ENCODE measurements at places on chromosomes 6 and 20. TPM values are rescaled to one million over a fixed set of nuclear protein-coding genes. Genes with fewer than 3 reads are reported as not detected.

The FAM184A gene
- total RNA-seq: 0.50 TPM

The LY6G6F gene
- total RNA-seq: not detected

The GSTA3 gene
- not detected for total RNA-seq

The ADTRP gene
- not detected for total RNA-seq

GRCh38 chr20:46013829-46014516 lies 5.3 kb downstream of the MMP9 start:
- DNase-seq: no peak
- peak overlapping the region; percentile 38 for H3K4me3 ChIP-seq
- no peak overlapping the region for H3K27ac ChIP-seq
- peaks cover 50% of the 10 kb centered on the region for H3K27me3 ChIP-seq
- H3K36me3 ChIP-seq: no peaks in the 10 kb centered on the region

GRCh38 chr6:110878751-110879522 lies 4.4 kb downstream of the AMD1 start:
- no peaks in the 10 kb centered on the region for H3K27me3 ChIP-seq
- no peaks in the 10 kb centered on the region for H3K36me3 ChIP-seq
- peaks cover 68% of the 10 kb centered on the region for H3K4me1 ChIP-seq
- H3K4me3 ChIP-seq: peak overlapping the region; percentile 60
- no peak for DNase-seq
- peak overlapping the region; percentile 90 for H3K27ac ChIP-seq

- H3K27ac ChIP-seq: no peak overlapping the region
- no peaks in the 10 kb centered on the region for H3K4me1 ChIP-seq
- H3K36me3 ChIP-seq: no peaks in the 10 kb centered on the region
- no peak overlapping the region for H3K4me3 ChIP-seq
These were observed 22.5 kb downstream of the KIAA0408 start for GRCh38 chr6:127436578-127437110.

DNA sequence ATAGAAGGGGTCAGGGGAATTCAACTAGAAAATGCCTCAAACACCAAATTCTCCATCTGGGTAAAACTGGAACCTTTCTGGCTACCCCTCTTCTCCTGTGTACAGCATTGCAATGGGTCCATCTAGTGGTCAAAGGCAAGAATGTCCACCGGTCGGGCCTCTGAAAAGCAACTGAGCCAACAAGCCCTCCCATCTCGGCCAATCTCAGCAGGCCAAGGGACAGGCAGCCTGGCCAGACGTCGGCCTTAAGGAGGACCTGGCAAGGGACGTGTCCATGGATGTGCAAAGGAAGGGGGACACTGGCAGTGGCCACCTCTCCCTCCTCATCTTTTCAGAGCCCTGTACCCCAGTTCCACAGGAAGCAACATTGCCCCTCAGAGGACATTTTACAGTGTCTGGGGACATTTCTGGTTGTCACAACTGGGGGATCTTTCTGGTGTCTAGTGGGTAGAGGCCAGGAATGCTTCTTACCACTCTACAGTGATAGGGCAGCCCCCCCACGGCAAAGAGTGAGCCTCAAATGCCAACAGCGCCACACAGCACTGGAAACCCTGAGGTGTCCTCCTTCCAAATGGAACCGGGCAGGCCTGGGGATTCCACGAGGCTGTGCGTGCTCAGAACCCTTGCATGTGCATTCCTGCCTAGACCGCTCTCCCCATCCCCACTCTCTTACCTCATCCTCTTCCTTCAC lies 99.8 kb upstream of the FOXA2 start:
- H3K27ac ChIP-seq: no peak overlapping the region
- no peak overlapping the region for H3K4me3 ChIP-seq
- H3K27me3 ChIP-seq: peaks cover 42% of the 10 kb centered on the region
- H3K36me3 ChIP-seq: no peaks in the 10 kb centered on the region

DNA sequence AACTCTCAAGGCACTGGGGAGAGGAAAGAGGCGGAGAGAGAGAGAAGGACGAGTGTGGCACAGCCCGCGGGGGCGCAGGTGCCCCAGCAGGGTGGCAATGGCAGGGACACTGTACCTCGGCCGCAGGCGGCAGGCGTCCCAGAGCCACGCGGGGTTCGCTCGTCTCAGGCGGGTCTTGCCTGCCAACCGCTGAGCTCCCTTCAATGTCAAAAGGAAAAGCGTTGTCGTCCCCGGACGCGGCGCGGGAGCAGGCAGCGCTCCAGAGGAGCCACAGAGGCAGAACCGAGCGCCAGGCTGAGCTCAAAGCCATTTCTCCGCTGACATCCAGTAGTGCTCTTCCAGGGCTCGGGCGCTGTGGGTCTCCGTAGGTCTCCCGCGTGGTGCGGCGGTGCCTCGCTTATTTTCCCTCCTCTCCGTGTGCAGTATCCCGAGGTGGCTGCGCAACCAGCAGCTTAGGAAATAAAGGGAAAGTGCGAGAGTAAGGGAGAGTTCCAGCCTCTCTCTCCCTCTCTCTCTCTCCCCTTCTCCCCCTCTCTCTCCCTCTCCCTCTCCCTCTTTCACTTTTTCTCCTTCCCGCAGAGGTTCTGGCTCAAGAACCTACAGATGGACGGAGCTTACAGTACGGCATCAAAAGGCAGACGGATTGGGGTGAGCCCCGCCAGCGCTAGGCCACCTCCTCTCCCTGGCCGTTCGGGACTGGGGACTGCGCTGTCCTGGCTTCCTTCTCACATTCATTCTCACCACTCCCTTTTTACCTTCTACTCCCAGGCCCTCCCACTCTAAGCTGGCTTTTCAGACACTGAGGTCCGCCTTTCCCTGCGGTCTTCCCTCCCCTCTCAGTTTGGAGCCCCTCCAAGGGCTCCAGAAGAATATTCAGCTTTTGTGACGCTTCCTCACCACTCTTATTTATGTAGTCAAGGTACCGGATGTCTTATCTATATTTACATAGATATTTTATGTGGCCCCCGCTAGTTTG lies at the start of gene LAMA4:
Gene LAMA4 (minus strand): TSS at position 727 of the 976 bp plus-strand sequence. CDS start 417 bp downstream, at position 310.
- peaks cover 51% of the 10 kb centered on the region for H3K4me1 ChIP-seq
- no peak for DNase-seq
- peak within 1 kb of the TSS; percentile 96 for H3K4me3 ChIP-seq
- H3K27me3 ChIP-seq: no peaks in the 10 kb centered on the region
- peak within 1 kb of the TSS; percentile 92 for H3K27ac ChIP-seq
- peaks cover 12% of the 10 kb centered on the region for H3K36me3 ChIP-seq

DNA sequence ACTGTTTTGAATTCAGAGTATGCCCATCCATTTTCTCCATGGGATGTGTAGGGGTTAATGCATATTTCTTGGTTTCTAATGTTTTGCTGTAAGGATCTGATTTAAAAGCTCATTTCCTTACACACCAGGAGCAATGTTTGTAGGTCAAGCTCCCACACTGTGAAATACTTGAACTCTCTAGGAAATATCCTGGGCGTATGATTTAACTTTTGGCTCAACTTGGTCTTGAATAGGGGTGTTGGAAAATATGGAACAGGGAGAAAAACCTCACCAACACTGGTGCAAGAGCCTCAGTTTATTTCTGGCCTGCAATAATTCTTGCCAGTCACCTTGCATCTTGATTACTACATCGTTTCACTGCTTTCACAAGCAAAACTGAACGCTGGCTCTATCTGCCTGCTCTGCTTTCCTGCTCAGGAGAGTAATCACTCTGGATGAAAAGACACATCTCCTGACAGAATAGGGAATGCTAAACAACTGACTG lies 25.1 kb upstream of the RFPL4B start:
- H3K36me3 ChIP-seq: no peaks in the 10 kb centered on the region
- no peak overlapping the region for H3K4me3 ChIP-seq
- H3K27ac ChIP-seq: peak overlapping the region; percentile 42
- H3K4me1 ChIP-seq: peaks cover 36% of the 10 kb centered on the region
- DNase-seq: no peak

DNA sequence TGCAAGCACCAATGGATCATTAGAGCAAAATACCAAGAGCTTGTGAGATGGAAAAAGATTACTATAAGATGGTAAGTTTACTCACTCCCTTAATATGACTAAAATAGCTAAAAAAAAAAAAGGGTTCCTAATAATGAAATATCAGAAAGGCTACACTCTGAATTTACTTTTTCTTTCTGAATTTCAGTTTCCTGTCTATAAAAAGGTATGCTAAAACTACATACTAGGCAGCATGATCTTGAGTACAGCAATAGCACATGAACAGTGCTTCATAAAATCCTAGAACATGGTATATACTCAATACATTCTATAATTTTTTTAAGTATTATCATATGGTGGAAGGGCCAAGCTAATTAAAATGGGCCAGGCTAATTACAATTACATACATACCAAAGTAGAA lies 24.0 kb upstream of the FAM135A start:
- no peak for DNase-seq
- H3K4me1 ChIP-seq: no peaks in the 10 kb centered on the region
- no peak overlapping the region for H3K27ac ChIP-seq
- H3K27me3 ChIP-seq: peaks cover 34% of the 10 kb centered on the region
- no peak overlapping the region for H3K4me3 ChIP-seq
- no peaks in the 10 kb centered on the region for H3K36me3 ChIP-seq

GRCh38 chr6:161058741-161059140 lies 67.2 kb downstream of the MAP3K4 start:
- no peak overlapping the region for H3K4me3 ChIP-seq
- no peaks in the 10 kb centered on the region for H3K27me3 ChIP-seq
- DNase-seq: no peak

DNA sequence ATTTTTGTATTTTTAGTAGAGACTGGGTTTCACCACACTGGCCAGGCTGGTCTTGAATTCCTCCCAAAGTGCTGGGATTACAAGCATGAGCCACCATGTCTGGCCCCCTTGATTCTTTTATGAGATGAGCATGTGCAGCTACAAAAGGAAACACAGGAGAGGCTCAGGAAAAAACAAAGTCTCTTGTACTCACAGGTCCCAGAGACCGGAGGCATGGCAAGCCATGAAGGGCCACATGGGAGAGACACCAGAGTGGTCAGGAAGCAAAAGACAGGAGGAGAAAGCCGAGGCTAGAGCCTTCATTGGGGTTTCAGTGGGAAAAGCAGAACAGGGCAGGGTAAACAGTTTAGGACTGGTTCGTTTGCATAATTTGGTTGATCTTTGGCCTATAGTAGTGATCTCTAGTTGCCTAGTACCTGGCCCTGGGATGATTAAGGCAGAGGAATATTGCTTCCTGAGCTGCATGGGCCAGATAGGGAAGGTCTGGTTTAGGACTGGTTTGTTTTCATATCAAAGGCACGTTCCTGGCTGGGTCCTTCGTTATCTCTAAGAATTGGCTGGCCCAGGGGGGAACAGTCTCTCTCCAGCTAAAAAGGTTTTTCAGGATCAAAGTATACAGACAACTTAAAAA lies 48.2 kb upstream of the PRND start:
- DNase-seq: peak; percentile 49
- no peak overlapping the region for H3K4me3 ChIP-seq
- H3K27ac ChIP-seq: no peak overlapping the region
- peaks cover 48% of the 10 kb centered on the region for H3K27me3 ChIP-seq
- no peaks in the 10 kb centered on the region for H3K36me3 ChIP-seq

DNA sequence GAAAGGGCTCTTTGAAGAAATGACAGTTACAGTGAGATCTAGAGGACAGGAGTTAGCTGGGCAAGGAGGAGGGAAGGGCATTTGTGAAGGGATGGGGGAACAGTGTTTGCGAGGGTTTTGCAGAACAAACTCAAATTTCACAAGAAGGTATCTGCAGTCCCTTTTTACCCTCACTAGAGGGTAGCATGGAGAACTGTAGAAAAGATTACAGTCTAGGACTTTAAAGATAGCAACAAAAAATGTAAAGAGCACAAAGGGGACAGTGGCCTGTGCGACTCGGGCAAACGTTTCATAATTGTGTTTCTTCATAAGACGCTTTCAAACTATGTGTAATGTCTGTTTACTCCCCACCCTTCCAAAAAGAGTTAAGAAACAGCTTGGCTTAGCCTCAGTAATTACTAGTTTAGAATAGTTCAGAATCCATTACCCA lies 21.2 kb upstream of the ASXL1 start:
- no peak overlapping the region for H3K4me3 ChIP-seq
- peaks cover 5% of the 10 kb centered on the region for H3K4me1 ChIP-seq
- DNase-seq: no peak
- peaks cover 14% of the 10 kb centered on the region for H3K36me3 ChIP-seq
- no peaks in the 10 kb centered on the region for H3K27me3 ChIP-seq
- H3K27ac ChIP-seq: no peak overlapping the region

GRCh38 chr6:5517796-5518195 lies 256.5 kb downstream of the FARS2 start:
- H3K27ac ChIP-seq: no peak overlapping the region
- no peaks in the 10 kb centered on the region for H3K4me1 ChIP-seq
- H3K36me3 ChIP-seq: no peaks in the 10 kb centered on the region
- no peak for DNase-seq
- no peaks in the 10 kb centered on the region for H3K27me3 ChIP-seq

DNA sequence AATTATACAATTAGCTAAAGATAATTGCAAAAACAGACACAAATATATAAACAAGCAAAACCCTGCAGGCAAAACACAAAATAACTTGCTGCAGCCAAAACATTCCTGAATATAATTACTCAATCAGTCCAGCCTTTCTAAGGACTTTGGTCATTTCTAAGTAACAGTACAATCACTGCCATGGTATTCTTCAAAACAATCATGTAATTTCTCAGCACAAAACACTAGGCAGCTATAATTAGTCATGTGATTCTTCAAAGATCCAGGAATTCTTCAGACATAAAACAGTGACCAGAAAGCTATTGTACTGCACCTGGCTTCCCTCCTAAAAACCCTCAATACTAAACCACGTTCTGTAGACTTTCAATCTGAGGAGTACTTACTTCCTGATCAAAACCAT lies 881.1 kb downstream of the EPHA7 start:
- DNase-seq: no peak
- no peak overlapping the region for H3K27ac ChIP-seq
- H3K36me3 ChIP-seq: no peaks in the 10 kb centered on the region
- no peak overlapping the region for H3K4me3 ChIP-seq
- peaks cover 11% of the 10 kb centered on the region for H3K4me1 ChIP-seq
- H3K27me3 ChIP-seq: no peaks in the 10 kb centered on the region

DNA sequence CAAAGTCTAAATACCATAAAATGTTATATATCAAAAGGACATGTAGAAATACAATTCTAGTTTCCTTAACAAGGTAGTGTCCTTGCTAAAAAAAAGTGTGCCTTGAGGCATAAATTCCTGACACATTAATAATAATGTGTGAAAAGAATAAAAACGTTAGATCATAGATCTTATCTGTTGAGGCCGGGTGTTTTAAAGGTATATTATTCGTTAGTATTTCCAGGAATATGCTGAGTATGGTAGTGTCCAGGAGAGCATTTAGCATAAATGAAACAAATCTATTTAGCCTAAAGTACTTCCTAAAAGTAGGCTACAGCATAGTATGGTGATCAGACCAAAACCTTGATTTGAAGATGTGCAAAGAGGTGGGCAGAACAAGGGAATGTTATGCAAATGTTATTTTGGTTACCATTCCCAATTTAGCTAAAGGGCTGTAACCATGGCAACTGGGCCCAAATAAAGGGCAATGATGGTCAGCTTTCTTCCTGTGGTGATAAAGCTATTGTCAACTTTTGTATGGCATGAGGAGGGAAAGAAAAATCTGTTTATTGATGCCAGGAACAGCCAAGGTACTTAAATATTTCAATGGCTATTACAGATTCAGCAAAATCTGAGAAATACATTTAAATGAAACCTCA lies 18.9 kb downstream of the MKKS start:
- no peak overlapping the region for H3K27ac ChIP-seq
- peaks cover 4% of the 10 kb centered on the region for H3K4me1 ChIP-seq
- H3K4me3 ChIP-seq: no peak overlapping the region
- H3K36me3 ChIP-seq: peaks cover 22% of the 10 kb centered on the region

GRCh38 chr6:46979206-46979605 lies 57.5 kb upstream of the ADGRF5 start:
- H3K36me3 ChIP-seq: no peaks in the 10 kb centered on the region
- no peaks in the 10 kb centered on the region for H3K4me1 ChIP-seq
- DNase-seq: no peak
- H3K4me3 ChIP-seq: no peak overlapping the region
